ENCODE measurements at places on chromosomes 3 and 15.
A peak's percentile ranks its signal among the peaks of the same experiment; 100 is the strongest.

DNA sequence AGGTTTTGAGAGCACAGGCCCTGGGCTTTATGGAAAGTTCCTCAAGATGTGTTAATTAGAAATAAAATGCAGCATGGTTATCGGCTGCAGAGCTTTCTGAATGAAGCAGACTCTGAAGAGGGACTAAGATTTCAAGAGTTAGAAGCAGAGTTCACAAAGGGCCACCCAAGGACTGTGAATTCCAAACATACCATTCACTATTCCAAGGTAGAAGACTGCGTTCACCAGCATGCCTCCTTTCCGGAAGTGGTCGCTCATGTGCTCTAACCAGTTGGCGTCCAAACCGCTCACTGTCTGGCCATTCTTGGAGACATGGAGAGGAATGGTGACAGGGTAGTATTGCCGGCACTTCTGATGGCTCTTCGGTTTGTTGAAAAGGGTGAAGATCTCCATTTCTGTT is 104.9 kb downstream of the OXNAD1 start:
- DNase-seq = no peak

DNA sequence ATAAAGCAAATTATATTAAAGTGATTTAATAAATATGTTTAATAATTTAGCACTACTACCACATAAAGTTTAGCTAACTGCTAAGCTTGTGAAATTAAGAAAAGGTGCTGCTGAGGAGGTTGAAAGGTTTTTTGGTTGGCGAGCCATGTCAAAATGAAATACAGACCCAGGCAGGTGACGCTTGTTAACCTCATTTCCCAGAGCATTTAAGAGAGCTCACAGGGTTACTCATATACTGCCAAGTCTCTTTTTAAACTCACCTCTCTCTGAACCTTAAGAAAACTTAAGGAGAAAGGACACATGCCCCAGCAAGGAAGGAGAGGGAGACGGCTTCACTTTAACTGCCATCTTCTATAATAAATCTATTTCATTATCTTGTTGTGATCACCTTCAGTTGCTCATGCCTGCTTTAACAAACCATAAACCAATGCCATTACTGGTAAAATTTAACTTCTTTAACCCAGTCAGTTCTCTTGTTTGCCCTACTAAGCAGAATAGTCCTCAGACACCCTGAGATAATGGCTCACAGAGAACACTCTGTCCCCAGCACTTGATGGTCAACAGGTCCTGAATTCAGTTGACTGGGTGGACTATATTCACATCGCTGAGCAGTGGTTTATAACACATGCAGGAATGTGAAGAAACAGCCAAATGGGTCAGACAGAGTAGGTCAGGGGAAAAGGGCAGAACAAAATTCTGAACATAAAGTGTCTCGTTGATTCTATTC is 540.1 kb downstream of the UNC13C start:
- no peak for DNase-seq

- DNase-seq = no peak
Measured at GRCh38 chr3:41907330-41908073, 54.4 kb downstream of the ULK4 start.

DNA sequence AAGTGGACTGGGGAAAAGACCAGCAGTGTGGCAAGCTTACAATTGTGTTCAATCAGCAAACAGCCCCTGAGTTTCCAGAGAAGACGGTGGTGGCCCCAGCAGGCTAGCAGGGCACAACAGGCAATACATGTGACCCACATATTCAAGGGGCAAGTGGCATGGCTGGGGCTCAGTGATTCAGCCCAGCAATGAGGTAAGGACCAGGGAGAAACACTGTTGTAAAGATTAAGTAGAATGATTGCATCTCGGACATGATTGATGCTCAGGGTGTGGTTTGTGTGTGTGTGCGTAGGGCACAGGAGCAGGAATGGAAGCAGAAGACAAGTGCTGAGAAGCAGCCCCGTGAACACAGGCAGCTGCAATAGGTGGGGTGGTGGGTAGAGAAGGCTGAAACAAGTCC is 37.9 kb downstream of the KLHL6 start:
- no peak for DNase-seq

DNA sequence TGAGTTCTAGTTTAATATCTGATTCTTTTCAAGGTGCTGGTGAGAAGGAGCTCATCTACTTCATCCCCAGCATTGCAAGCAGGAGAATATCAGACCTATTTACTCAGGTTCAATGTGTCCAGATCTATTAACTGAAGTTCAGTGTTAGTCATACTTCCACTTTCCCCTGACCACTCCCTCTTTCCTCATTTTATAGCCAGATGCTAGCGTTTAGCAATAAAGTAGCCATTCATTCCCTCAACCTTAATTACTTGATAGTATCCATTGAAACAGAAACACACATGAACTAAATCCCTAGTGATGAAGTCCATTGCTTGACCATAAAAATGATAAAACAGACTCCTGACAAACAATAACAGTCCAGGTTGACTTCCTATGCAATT is 60.0 kb downstream of the RPL22L1 start:
- DNase-seq = no peak

GRCh38 chr3:1515882-1516281 is 423.1 kb downstream of the CNTN6 start:
- DNase-seq = no peak

- no peak for DNase-seq
Measured at GRCh38 chr3:5184499-5184898, 3.0 kb upstream of the EDEM1 start.

DNA sequence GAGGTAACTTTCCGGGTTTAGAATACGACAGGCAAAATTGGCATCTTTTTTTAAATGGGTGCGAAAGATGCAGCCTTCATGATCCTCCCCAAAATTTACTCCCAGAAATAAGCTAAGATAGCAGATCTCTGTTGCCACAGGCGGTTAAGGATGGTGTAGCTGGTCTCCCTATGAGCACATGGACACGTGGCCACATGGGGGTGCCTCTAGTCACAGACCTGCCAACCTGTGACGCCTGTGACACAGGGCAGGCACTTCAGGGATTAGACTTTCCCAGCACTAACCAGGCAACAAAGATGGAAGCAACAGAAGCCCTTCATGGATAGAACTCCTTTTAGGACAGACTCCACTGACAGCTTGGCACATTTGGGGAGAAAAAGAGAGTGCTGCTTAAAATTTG is 320.3 kb downstream of the THSD4 start:
- no peak for DNase-seq

DNA sequence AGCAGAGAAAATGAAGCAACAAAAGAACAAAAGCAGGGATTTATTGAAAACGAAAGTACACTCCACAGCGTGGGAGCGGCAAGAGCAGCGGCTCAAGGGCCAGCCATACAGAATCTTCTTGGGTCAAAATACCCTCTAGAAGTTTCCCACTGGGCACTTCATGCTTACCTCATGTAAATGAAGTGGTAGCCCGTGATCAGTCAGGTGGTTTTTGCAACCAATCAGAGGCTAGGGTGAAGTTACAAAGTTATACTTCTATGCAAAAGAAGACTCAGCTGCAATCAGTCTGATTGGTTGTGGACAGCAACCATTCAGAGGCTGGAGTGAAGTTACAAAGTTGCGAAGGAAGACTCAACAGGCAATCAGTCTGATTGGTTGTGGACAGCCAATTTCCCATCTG is 37.8 kb upstream of the TRH start:
- DNase-seq = peak; percentile 14

- DNase-seq = no peak
Measured at GRCh38 chr3:154728285-154728684, 298.3 kb upstream of the GPR149 start.

- DNase-seq = no peak
Measured at GRCh38 chr3:106617276-106617675, 748.5 kb upstream of the CBLB start.

DNA sequence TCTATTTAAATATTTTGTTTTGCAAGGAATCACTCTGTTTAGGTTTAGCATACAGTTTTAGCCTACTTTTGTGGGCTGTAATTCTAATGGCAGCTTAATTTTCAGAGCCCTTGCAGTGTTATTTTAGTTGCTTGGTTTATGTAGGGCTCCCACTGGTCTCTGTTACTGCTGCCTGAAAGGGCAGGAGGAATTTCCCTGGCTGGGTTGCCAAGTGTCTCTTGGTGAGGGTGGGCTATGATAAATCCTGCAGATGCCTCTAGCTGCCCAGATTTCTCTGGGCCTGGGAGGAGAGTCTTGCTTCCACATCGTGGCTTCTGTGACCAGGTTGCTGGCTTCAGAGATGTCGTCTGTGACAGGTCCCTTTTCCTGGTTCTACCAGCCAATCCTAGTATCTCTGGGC is 36.2 kb downstream of the ILDR1 start:
- no peak for DNase-seq

- no peak for DNase-seq
Measured at GRCh38 chr3:191972714-191973398, 511.9 kb downstream of the PYDC2 start.

DNA sequence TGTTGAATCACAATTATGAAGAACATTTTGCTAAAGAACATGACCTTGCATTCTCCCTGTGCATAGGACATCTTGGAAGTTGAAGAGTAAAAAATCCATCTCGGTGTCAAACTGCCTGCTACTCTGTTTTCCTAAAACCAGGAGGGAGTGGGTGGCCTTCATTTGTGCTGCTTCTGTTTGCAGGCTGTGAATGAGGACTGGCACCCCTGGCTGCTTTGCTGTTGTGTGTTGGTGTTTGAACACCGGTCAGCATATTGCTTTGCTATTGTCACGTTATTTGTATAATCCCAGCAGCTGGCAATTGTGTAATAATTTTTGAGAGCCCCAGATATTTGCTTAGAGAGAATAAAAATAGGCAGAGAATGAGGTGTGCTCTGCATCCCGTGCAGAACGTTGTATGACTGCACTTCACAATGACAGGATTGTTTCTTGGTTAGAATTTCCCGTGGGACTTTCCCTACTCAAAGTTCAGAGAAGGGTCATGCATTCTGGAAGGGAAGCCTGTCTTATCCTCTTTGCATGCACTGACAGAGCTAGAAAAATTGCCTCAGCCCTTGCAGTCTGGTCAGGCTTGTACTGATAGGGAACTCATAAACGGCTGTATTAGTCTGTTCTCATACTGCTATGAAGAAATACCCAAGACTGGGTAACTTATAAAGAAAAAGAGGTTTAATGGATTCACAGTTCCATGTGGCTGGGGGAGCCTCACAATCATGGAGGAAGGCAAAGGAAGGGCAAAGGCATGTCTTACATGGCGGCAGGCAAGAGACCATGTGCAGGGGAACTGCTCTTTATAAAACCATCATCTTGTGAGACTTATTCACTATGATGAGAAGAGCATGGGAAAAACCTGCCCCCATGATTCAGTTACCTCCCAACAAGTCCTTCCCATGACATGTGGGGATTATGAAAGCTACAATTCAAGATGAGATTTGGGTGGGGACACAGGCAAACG is 16.3 kb downstream of the SV2B start:
- DNase-seq = peak; percentile 79

DNA sequence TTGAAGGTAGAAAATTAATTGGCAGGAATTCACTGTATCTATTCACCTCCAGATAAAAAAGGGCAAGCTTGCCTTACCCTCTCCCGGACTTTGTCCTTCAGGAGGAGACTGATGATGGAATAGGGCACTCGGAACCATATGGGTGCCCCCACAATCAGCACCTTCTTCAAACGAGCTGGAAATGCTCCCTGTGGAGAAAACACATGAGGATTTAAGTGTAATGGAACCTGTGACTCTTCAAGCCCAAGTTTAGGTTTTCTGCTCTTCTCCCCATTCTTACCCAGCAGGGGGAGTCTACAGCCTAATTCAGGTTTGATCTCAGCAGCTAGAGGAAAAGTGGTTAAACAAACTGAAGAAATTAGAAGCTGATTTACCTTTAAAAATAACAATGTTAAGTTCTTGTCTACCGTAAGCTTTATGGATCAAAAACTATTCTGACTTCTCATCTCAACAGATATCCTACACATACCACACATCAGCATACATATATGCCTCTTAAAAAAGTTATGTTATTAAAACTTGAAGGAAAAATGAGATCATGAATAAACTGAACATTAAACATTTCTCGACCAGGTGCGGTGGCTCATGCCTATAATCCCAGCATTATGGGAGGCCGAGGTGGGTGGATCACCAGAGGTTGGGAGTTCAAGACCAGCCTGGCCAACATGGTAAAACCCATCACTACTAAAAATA is 57.5 kb upstream of the SIN3A start:
- DNase-seq = no peak

GRCh38 chr3:194687638-194688199 is 2.0 kb downstream of the FAM43A start:
- no peak for DNase-seq

DNA sequence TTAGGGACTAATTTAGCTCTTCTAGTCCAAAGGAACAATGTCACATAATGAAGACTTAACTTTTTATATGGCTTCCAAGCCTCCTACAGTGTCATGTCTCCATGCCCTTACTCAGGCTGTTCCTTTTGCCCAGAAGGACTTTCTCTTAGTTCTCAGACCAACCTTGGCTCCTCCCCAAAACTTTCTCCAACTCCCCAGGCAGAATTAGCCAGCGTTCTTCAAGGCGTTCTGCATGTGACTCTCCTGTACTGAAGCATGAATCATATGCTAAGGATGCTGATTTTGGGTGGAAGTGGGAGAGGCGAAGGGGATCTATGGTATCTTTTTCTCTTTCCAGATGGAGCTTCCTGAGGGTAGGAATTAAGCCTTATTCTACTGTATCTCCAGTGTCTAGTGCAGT is 335.1 kb upstream of the ICE2 start:
- DNase-seq = no peak

GRCh38 chr15:38930851-38931572 is 366.4 kb upstream of the RASGRP1 start:
- no peak for DNase-seq

- no peak for DNase-seq
Measured at GRCh38 chr3:24225385-24225950, 269.2 kb downstream of the THRB start.

GRCh38 chr3:81752604-81753003 is 8.8 kb downstream of the GBE1 start:
- no peak for DNase-seq

DNA sequence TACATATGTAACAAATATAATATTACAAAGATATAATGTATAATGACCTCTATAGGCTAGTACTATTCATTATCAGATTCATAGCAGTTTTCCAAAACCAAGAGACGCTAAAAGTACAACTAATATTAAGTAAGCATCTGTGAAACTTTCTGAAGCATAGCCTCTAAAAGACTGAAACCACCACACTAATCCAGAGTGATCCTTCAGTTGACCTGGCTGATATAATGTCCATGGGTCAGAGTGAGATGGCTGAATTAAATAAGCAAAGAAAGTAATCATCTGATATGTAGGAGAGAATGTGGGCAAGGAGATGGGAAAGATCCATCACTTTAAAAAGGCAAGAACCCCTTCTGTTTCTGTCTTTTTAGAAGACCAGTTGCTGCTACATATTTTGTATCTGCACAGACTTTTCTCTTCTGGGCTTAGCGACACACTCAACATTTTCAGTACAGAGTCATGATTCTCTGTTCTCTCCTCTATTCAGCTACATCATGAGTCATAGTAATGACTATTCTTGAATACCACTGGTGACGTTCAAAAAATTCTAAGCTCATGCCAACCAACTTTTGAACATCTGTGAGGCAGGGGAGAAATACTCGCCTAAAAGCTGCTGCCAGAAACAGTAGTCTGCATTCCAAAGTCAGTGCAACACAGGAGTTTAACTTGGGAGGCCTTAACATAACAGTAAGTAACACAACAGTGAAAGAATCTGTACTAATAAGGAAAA is 149.6 kb downstream of the MAGI1 start:
- no peak for DNase-seq

GRCh38 chr15:31255732-31256377 is 70.8 kb upstream of the KLF13 start:
- DNase-seq = no peak

- DNase-seq = no peak
Measured at GRCh38 chr3:69560818-69561217, 174.9 kb upstream of the FRMD4B start.

GRCh38 chr3:171606151-171606751 is 146.0 kb upstream of the TNIK start:
- DNase-seq = no peak

- no peak for DNase-seq
Measured at GRCh38 chr3:180563406-180563805, 38.6 kb upstream of the TTC14 start.
